ENCODE measurements at places on chromosomes 12 and 14. TPM values are rescaled to one million over a fixed set of nuclear protein-coding genes. Genes with fewer than 3 reads are reported as not detected.

The GPR137C gene
- 2.7 TPM for total RNA-seq

The PRMT5 gene
- total RNA-seq, result 108 TPM

GRCh38 chr14:62289471-62289870, 527.3 kb downstream of the SNAPC1 start:
- no peak overlapping the region for H3K27ac ChIP-seq
- H3K4me1 ChIP-seq, result no peaks in the 10 kb centered on the region
- H3K27me3 ChIP-seq, result no peaks in the 10 kb centered on the region
- H3K4me3 ChIP-seq, result no peak overlapping the region
- DNase-seq, result no peak

DNA sequence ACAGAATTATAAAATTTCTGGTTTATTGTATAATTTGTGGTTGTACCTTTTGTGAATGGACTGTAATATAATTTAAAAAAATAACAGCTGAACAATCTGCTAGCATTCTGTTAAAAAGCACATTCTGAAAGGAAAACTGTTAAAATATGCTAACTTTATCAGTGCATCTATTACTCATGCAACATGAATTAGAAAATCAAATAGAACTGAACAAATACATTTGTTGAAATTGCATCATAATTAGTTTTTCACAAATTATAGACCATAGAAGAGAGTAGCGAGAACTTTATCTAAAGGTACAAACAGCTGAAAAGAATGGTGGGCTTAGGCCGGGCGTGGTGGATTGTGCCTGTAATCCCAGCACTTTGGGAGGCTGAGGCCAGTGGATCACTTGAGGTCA, 33.0 kb downstream of the PTPN21 start:
- H3K36me3 ChIP-seq, result no peaks in the 10 kb centered on the region
- H3K4me3 ChIP-seq, result no peak overlapping the region
- H3K4me1 ChIP-seq, result no peaks in the 10 kb centered on the region
- H3K27ac ChIP-seq, result no peak overlapping the region
- H3K27me3 ChIP-seq, result no peaks in the 10 kb centered on the region

DNA sequence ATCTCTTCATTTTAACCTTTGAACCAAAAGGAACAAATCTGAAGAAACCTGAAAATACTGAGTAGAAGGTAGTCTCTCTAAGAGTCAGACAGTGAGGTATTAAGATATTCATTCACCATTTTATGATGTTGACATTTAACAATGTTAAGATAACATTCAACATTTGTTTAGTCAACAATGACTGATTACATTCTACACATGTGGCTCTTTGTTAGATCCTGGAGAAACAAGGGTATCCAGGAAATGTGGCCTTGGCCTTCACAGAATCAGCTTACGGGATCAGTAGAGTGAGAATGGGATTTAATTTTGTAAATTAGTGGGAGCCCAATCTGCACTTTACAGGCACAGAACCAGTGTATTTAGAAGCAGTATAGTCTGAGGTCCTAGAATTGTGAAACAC, 355.5 kb downstream of the KCNH5 start:
- no peak for DNase-seq
- H3K4me1 ChIP-seq, result peaks cover 9% of the 10 kb centered on the region
- H3K4me3 ChIP-seq, result no peak overlapping the region

GRCh38 chr12:121376754-121377697, 22.9 kb upstream of the RNF34 start:
- no peaks in the 10 kb centered on the region for H3K27me3 ChIP-seq
- H3K27ac ChIP-seq, result no peak overlapping the region
- no peaks in the 10 kb centered on the region for H3K4me1 ChIP-seq
- H3K4me3 ChIP-seq, result no peak overlapping the region
- no peak for DNase-seq

- H3K4me1 ChIP-seq, result peaks cover 5% of the 10 kb centered on the region
- no peak for DNase-seq
- no peak overlapping the region for H3K4me3 ChIP-seq
- no peaks in the 10 kb centered on the region for H3K27me3 ChIP-seq
Observed at GRCh38 chr14:75831455-75831854, 150.3 kb downstream of the TGFB3 start.

DNA sequence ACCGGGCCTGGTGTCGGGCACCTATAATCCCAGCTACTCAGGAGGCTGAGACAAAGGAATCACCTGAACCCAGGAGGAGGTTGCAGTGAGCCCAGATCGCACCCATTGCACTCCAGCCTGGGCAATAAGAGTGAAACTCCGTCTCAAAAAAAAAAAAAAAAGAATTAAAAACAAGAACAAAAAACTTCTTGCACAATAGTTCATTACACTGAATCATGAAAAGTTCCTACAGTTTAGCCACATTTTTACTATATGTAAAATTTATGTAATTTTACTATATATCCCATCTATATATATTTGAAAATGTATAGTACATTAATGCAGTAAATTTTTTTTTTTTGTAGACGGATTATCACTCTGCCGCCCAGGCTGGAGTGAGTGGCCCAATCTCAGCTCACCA, 4.6 kb downstream of the ATP5F1B start:
- H3K4me1 ChIP-seq, result peaks cover 26% of the 10 kb centered on the region
- H3K4me3 ChIP-seq, result no peak overlapping the region
- no peak overlapping the region for H3K27ac ChIP-seq
- no peaks in the 10 kb centered on the region for H3K27me3 ChIP-seq
